Breast epithelium (tissue), 4 donors: ENCODE measurements at places on chromosomes 16 and 17.

GRCh38 chr17:5283571-5284315 is 1.7 kb downstream of the RABEP1 start:
- no peak for DNase-seq

GRCh38 chr17:7216242-7217112 is 3.2 kb downstream of the DLG4 start:
- no peak for DNase-seq

DNA sequence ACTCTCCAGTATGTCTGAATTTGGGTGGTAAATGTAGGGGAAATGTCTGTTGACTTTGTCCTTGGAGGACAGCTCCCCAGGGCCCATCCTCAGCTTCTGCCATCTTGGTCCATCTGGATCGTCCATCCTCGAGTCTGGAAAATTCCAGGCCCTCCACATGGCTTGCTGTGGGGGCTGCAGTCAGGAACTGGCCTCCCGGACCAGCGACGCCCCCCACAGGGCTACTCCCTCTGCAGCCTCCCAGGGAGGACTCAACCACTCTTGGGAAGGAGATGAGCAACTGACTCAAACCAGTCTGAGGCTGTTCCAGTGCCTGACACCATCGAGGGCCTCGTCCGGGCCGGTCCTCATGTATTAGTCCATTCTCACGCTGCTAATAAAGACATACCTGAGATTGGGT is 5.5 kb upstream of the ZG16B start:
- DNase-seq, result no peak

GRCh38 chr16:54174750-54175149 is 111.8 kb downstream of the IRX3 start:
- DNase-seq, result no peak

DNA sequence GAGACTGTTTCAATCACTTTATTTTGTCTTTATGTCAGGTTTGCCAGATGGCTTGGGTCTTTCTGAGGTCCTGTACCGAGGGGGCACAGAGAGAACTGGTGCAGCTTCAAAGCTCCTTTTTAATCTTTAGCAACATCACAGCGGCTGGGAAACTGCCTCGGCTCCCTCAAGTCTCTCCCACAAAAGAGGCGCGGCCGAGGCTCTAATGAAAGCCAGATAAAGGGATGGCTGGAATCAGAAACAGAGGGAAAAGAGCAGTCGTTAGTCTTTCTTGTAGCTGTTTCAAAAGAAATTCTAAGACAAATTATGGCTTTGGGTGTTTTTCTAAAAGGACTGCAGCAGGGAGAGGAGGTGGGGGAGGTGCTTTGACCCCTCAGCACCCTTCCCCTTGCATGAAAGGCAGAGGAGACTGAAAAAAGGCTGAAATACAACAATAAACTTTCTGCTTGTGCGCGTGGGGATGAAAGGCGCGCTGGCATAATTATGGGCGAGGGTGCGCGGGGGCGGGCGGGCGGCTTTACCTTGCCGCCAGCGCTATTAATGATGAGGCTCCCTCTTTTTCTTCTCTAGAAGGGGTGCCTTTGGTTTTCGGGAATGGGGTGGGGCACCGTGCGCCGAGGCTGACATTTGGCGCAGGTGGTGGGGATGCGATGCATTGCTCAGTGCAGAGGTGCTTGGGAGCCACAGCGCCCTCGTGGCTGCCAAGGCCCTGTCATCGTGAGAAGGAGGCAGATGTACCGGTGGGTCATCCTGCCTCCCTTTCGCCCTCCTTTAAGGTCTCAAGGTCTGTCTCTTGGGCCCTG is 22.3 kb upstream of the BRD7 start:
- DNase-seq, result no peak

DNA sequence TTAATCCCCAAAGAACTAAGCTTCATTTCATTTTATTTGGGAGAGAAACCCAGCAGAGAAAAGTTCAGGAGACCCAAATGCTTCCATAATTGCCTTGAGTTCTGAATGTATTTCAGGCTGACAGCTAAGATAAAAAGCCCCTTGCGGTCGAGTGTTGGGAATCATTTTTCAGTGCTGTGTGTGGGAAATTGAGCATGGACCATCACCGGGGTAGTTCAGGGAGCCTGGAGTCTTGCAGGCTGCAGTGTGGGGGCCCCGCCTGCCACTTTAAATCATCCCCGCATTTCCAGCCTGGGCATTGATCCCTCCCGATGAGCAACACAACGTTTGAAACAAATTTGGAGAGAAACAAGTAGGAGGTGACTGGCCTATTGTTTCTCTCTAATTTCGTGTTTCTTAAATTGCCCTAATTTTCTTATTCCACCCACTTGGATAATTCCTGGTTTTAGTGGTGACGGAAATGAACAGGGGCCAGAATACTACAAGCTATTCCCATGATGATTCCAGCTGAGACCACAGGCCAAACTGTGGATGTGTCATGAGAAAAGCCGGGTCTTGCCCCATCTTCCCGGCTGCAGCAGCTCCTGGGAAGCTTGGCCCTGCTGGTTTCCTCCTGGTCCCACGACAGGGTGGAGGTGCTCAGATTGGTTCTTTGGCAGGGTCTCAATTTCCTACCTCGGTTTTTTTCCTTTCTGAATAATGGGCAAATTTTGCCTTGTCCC is 75.1 kb downstream of the FOXL1 start:
- DNase-seq, result no peak

DNA sequence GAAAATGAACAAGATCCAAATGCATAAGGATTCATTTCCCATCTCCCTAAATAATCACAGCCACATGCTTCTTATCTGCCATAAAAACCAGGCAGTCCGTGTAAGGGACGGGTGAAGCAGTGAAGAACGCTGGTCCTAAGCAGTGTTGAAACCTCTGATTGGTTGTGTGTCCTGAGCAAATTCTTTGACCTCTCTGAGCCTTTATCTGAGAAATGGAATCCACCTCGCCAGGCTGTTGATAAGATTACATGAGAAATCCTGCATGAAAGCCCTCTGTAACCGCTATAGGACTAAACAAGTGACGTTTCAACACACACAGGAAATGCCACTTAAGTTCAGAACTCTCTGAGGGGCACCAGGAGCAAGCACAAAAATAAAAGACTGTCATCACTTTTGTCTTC is 26.8 kb downstream of the GAS7 start:
- DNase-seq, result no peak
